ENCODE measurements at places on chromosomes 2 and 18.
A peak's percentile ranks its signal among the peaks of the same experiment; 100 is the strongest.

DNA sequence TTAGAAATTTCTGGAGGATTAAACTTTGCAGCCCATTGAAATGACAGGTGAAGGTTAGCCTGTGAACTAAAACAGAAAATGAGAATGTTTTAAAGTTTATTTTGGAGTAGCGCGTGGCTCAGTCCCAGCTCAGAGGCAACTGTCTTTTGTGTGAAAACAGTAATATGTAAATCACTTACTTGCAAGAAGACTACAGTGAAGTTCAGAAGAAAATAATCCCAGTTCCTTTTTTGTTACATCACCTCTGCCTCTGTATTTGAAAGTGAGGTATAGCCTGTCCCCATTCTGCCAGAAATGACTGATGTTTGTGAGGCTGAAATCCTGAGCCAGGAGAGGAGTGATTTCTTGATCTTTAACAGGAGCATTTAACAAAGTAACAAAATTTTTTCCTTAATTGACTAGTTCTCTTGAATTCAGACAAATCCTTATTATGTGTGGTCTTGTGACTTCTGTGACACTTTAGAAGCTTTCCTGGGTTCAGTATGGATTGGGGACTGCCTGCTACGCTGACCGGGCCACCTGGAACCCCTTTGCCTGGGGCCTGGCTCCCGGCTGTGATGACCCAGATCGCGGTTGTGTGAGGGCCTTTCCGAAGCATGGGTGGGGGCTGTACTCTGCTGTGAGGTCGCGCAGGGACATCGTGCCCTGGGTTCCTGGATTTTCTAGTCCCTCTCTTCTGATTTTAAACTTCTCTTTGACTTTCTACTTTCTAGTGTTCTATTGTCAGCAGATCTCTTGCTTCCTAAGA lies 24.3 kb downstream of the TRAPPC12 start:
- no peak for DNase-seq

DNA sequence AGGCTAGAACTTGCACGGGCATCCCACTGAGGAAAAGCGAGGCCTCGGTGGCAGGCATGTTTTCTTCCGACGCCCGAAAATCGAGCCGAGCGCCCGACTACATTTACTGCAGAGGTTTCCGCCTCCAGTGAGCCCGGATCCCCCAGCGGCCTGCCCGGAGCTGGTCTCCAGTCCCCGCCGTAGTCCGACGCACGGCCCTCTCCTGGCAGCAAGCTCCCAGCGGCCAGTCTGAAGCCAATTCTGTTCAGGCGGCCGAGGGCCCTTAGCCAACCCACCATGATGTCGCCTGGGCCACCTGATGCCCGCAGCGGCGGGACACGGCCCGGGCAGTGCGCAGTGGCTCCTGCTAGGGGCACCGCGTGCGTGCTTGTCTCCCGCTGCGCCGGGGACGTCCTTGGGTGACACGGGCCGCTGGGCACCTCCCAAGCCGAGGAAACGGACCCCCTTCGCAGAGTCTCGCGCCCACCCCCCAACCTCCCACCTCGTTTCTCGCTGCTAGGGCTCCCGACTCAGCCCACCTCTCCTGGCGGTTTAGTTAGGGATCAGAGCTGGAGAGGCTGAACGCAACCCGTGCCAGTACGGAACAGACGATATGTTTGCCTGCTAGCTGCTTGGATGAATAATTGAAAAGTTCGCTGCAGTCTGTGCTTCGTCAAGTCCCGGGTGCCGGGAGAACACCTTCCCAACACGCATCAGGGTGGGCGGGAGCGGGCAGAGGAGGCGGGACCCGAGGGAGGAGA lies 5.3 kb downstream of the ONECUT2 start:
- no peak for DNase-seq

DNA sequence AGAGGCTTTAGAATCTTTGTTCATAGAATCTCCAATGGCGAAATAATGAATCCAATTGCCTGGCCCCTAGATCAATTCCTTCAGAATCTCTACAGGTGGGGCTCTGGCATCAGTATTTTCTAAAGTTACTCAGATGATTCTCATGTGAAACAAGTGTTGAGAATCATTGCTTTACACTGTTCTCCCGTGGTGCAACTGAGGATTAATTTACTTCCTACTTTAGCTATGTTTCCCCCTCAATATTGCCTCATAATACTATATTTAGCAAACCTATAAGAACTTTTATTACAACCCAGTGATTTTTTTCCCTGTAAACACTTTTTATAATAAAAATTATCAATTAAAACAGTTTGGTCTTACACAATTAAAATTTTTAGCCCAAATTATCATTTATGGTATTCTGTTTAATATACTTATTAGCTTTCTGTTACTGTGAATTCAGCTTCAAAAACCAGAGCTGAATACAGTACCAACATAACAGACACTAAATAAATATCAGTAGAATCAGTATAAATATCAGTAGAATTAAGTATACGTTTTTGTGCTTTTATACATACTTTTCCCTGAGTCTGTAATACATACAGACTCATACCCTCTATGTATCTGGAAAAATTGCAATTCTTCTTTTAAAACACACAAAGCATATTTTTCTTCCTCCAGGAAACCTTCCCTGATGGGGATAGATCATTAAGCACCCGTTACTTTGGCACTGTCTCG lies 20.8 kb downstream of the SLC38A11 start:
- DNase-seq: no peak

DNA sequence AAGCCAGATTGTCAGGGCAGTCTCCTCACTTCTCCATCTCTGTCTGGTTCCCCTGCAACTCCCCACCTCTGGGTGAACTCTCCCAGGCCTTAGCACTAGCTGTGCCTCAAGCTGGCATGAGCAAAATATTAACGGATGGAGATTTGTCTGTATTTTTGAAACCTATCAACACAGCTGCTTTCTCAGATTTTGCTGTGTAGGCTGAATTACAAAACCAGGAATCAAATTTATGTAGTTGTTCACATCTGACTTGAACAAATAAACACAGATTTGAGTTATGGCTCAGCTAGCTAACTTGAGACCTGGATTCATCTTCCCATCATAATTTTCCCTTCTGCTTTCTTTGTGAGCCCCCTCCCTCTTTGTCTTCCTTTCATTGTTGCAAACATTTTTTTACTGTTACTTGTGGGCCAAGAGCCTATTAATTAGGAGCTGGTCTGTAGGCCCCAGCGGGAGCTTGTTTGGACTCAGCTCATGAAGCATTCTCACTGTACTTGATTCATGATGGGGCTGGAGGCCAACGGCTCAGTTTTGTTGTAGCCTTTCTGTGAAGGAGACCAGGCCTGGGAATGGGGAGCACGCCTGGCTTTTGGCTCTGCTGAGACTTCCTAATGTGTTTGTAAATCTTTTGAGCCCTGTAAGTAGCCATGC lies 164.1 kb upstream of the GATA6 start:
- no peak for DNase-seq

- DNase-seq: no peak
Measured at GRCh38 chr2:120344976-120345581, 857 bp upstream of the INHBB start.

GRCh38 chr18:24293254-24293653 lies 104.4 kb downstream of the OSBPL1A start:
- no peak for DNase-seq

DNA sequence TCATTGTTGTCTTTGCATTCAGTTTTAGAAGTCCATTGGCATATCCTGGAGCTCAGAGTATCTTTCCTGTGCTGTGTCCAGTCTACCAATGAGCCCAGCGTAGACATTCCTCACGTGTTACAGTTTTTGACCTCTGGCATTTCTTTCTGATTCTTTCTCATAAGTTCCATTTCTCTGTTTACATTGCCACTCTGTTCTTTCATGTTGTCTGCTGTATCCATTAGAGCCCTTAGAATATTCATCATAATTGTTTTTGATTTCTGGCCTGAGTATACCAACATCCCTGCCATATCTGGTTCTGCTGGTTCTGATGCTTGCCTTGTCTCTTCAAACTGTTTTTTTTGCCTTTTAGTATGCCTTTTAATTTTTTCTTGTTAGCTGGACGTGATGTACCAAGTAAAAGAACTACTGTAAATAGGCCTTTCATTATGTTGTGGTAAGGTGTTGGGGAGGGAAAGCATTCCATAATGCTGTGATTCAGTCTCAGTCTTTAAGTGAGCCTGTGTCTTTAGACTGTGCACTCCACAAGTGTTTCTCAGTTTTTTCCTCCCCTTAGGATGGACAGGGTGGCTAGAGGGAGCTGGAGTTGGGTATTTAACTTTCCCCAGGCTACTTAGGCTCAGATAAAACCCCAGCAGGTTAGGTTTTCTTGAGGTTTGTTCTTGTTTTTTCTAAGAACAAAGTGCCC lies 35.6 kb downstream of the CEP192 start:
- no peak for DNase-seq

DNA sequence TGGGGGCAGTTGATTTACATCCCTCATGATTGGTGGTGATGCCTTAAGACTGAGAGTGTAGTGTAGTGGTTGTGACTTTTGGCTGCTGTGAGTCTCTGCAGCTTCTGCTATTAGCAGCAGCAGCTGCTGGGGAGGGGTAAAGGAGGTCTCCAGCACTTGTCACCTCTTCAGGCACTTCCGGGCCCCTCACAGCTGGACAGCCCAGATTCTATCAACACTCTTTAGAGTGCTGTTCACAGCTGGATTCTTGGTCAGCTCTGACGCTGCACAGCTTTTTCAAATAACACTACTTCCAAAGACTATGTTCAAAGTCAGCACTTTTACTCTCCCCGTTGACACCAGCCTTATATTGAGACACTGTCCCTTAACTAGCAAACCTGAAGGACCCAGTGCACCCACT lies 396.0 kb downstream of the MEIS1 start:
- DNase-seq: no peak

DNA sequence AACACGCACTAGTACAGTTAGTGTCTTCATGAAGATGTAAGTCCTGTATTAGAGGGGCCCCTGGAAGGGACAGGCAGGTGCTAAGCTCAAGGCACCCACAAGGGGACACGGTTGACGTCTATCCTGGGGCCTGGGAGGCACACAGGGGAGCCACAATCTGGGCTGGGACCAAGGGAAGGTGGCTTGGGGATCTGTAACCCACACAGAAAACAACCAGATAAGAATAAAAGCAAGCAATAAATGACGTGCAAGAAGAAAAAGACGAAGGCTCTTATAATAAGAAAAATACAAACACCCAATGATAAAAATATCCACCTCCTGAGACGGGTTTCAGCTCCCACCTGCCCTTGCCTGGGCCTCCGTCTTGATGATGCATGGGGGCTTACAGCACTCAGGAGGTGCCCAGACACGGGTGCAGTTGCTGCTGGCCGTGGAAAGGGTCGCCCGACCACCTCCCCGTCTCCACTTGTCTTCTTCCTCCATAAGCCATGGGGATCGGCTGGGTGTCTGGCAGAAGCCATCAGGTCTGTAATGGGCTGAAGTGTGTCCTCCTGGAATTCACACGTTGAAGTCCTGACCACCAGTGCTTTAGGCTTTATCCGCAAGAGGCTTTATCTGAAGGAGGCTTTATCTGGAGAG lies 73.9 kb downstream of the TWIST2 start:
- DNase-seq: no peak

GRCh38 chr2:177636672-177637071 lies 244.1 kb downstream of the AGPS start:
- DNase-seq: no peak

- DNase-seq: no peak
Measured at GRCh38 chr2:23027396-23027795, 357.6 kb upstream of the KLHL29 start.

DNA sequence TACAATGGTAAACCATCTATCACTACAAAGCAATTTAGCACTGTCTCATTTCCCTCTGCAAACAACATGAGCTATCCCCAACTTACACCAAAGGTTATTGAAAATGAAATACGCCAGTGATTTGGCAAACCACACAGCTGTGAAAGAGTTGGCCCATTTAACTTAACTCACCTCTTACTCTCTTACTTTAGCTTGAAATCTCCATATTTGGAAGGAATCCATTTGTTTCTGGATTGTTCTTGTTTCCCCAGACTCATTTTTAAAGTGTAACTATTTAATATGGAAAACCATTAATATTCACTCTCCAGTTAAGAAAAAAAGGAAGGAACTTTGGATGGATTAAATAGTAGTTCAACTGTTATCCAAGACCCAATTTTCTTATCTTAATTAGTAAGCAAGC lies 93.7 kb upstream of the TRIB2 start:
- DNase-seq: no peak

DNA sequence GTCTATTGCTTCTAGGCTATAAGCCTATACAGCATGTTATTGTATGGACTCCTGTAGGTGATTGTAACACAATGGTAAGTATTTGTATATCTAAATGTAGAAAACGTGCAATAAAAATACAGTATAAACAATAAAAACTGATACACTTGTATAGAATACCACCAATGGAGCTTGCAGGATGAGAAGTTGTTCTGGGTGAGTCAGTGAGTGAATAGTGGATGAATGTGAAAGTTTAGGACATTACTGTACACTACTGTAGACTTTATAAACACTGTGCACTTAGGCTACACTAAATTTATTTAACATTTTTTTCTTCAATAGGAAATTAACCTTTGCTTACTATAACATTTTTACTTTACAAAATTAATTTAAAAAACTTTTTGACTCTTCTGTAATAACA lies 679.2 kb upstream of the ZNF804A start:
- DNase-seq: no peak

GRCh38 chr2:43100883-43101662 lies 125.3 kb downstream of the ZFP36L2 start:
- no peak for DNase-seq

- DNase-seq: peak; percentile 66
Measured at GRCh38 chr2:136384531-136385303, 266.8 kb upstream of the CXCR4 start.

- DNase-seq: no peak
Measured at GRCh38 chr2:78780256-78780655, 245.2 kb upstream of the REG3G start.

- DNase-seq: no peak
Measured at GRCh38 chr2:168203762-168204693, 43.4 kb downstream of the STK39 start.

GRCh38 chr2:33287507-33288005 lies 188.9 kb upstream of the RASGRP3 start:
- DNase-seq: no peak

- no peak for DNase-seq
Measured at GRCh38 chr2:206275312-206276055, 1.0 kb downstream of the ZDBF2 start.

DNA sequence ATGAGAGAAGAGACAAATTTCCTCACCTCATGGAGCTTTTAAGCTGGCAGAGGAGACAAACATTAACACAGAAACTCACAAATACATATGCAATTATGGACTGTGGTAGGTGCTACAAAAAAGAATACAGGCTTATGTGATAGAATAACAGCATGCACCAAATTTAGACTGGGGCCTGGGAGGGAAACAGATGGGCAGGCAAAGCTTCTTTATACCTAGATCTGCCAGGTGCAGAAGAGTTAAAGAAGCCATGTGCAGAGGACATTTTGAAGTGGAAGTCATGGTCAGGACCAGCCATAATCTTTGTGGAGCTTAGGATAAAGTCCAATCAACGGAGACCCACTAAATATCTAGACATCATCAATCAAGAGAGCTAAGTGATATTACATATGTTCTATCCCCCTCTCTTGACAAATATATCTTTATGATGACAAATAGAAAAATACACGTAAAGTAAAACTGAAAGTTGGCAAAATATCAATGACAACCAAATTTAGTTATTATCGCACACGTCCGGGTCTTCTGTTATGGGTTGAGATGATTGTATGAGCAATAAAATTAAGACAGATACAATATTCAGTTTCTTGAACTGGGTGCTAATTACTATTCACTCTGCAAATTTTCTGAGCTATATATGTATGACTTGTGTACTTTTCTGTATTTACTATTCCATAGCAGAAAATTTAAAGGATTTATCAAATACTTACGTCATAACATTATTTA lies 44.1 kb downstream of the CD28 start:
- no peak for DNase-seq

GRCh38 chr2:27085062-27085672 lies 1.4 kb upstream of the KHK start:
- DNase-seq: no peak

GRCh38 chr2:21467910-21468309 lies 344.1 kb downstream of the TDRD15 start:
- DNase-seq: no peak

Measured in CD4-positive, alpha-beta T cell treated with Interleukin-15 for 1 hour (primary cell).